ENCODE measurements at places on chromosomes 11 and 22. TPM values are rescaled to one million over a fixed set of nuclear protein-coding genes. Genes with fewer than 3 reads are reported as not detected.

TSPAN4 gene
- 40.2 TPM for total RNA-seq

NCF4 gene
- not detected for total RNA-seq

UBQLN3 gene
- total RNA-seq: not detected

SLC22A12 gene
- total RNA-seq: not detected

DNA sequence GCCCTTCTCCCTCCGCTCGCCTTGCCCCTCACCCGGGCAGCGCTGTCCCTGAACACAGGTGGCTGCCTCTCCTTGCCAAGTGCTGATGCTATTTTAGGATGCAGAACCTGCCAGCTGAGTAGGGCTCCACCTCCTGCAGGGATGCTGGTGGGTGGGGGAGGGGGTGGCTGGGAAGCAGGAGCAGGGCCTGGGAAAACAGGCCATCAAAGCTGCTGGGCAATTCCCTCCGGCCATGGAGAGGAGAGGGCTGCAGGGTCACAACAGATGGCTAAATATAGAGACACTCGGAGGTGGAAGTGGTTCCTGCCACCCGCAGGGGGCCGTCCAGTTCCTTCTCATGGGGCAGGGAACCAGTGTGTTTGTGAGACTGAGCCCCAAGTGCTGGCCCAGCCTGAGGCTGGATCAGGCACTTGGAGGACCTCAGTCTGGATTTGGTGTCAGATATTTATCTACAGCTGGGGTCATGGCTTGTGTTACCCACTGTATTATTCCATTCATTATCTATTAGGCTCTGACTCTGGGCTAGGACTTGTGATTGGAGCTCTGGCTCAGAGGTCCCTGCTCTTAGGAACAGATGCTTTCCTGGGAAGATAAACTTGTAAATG lies 59.6 kb downstream of the LRRC32 start:
- no peak for DNase-seq

- no peak for DNase-seq
Measured at GRCh38 chr11:8709002-8709672, 26.5 kb downstream of the RPL27A start.

DNA sequence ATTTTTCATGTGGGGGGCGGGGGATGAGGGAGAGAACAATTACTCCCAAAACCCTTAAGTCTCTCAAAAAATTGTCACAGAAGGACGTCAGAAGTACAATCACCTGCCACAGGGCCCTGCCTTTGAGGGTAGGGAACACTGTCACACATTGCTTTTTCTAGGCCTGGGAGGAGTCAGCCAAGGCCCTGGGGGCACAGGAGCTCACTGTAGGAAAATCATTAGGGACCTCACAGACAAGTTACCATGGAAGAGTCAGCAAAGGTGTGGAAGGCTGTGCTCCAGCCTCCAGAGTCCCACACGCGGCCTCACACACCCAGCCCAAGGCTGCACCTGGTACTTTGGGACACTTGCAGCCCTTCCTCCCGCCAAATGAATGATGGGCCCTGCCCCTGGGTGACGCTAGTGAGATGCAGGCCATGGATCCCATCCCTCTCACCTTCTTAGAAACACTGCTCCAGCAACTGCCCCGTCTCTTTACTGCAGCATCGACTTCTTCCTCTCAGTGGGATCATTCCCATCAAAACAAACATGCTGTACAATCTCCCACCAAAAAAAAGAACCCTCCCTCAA lies 3.3 kb downstream of the PLEKHA7 start:
- no peak for DNase-seq

DNA sequence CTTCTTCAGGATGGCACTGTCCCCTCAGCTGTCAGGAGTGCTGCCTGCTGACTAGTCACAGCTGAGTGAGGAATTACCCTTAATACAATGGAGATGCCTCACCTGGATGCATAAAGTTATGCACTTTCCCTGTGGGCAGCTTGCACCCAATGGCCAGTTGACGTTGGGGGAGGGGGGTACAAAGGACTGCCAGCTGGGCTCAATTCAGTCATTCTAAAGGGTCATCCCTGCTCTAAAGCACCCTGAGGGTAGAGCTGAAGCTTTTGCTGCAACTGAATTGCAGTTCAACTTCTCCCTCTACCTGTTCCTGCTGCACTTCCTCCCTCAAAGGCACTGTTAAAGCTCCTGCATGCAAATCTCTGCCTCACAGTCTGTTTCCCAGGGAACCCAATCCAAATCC lies 147.8 kb upstream of the SESN3 start:
- DNase-seq: no peak

GRCh38 chr11:17901481-17901880 lies 111.4 kb downstream of the SERGEF start:
- DNase-seq: no peak

DNA sequence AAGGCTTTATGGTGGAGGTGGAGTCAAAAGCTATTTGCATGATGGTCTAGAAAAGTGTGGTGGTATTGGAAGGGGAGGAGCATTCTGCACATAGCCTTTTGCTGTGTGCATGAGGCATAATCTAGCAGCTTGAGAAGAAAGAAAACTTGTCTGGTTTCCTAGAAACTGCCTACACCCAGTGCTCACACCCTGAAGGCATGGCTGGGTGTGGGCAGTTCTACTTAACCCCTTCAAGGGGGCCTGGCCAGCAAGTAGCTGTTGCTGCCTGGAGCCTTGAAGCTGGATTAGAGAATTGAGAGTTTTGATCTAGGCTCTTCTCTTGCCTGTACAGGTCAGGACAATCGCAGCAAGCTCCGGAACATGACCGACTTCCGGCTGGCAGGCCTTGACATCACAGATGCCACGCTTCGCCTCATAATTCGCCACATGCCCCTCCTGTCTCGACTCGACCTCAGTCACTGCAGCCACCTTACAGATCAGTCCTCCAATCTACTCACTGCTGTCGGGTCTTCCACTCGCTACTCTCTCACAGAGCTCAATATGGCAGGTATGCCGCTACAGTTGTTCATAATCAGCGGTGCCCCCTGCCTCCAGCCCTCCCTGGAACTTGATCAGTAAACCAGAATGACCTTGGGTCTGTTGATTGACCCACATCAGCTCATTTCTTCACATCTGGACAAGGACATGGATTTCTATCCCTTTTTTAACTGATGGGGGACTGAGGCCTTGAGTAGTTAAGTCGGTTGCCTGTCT lies 12.2 kb upstream of the GRK2 start:
- DNase-seq: no peak

- DNase-seq: no peak
Measured at GRCh38 chr11:76627606-76628005, 42.9 kb downstream of the LRRC32 start.

DNA sequence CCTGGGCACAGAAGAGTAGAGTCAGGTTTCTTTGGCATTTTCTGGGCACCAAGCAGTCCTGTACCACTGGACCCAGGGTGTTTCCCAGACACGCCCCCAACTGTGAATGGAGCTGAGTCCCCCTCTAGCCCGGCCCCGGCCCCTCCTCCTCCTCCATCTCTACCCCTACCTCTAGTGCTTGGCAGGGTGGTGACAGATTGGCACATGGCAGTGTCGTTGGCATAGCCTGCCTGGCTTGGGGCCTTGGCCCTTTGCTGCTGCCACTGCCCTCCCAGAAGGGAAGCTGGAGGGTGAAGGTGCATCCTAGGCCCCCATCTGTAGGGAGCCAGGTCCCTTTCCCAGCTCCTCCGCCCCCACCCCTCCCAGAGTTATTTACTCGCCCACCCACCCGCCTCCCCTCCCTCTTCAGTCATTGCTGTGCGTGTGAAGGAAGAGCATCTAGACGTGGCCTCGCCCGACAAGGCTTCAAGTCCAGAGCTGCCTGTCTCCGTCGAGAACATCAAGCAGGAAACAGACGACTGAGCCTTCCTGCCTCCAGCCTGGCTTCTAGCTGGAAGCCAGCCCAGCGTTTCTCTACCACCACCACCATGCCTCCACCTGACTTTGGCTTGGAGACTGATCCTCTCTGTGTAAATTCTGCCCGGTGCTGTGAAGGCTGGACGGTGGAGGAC lies 10.9 kb downstream of the CHADL start:
- no peak for DNase-seq

DNA sequence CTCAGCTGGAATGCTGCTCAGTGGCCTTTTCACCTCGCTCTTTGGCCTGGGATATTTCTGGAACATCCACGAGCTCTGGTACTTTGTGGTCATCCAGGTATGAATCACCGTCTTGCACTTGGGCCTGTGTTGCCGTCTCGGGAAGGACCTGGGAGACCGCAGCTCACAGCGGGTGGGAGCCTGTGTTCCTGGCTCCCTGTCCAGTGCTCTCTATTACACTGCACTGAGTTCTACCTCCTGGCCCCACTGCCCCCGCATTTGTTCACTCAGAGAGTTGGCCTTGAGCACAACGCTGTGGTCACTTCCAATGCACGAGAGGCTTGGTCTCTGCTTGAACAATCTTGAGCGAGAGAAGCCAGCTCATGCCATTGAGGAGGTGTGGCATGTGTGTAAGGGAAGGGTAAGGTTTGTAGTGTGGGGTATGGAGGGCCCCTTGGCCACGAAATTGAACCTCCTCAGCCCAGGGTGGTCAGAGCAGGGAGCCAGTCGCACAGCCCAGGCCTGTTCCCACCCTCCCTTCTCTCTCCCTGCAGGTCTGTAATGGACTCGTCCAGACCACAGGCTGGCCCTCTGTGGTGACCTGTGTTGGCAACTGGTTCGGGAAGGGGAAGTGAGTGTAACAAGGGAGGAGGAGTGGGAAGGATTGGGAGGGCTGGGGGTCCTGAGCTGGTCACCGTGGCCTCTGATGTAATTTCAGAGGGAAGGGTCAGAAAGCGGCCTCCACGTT lies 16.2 kb downstream of the SLC37A2 start:
- no peak for DNase-seq

All from neural crest cell (in vitro differentiated cells).